ENCODE measurements at places on chromosomes 5 and 9.

- peak; percentile 26 for DNase-seq
Observed at GRCh38 chr5:56900858-56901578, 8.4 kb upstream of the SETD9 start.

DNA sequence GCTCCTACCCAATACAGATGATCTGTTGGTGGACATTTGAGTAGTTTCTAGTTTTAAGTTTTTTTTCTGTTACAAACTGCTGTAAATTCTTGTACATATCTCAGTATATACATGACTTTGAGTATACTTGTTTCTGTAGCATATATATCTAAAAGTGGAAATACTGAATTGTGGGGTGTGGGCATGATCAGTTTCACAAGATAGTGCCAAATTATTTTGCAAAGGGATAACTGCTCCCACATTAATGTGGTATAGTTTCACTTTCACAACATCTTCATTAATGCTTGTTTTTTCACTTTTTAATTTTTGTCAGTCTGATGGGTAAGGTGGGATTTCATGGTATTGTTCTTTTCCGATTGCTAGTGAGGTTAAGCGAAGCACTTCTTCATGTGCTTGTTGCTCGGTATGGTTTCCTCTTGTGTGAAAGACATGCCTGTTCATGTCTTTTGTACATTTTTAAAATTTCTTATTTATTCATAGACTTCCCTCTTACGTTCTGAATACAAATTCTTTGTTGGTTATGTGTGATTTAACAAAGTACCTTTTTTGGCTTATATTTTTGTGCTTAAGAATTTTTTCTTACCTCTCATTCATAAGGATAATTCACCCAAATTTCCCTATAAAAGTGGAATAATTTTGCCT lies 103.5 kb downstream of the CDC42SE2 start:
- no peak for DNase-seq

GRCh38 chr9:126401107-126401506 lies 74.5 kb downstream of the MVB12B start:
- no peak for DNase-seq

- peak; percentile 43 for DNase-seq
Observed at GRCh38 chr9:2016408-2017330, 1.5 kb downstream of the SMARCA2 start.

DNA sequence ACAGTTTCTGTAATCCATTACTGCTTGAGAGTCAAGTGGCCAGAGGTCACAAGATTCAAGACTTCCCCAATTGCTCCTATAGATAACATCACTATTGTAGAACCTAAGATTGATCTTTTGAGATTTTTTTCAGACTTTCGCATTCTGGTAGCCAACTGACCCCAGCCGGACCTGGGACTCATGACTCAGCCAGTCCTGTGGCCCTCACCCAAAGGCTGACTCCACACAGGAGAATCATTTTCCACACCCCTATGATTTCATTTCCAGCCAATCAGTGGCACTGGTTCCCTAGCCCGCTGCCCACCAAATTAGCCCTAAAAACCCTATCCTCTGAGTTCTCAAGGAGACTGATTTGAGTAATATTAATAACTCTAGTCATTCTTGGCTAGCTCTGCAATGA lies 36.2 kb downstream of the TARS1 start:
- no peak for DNase-seq

DNA sequence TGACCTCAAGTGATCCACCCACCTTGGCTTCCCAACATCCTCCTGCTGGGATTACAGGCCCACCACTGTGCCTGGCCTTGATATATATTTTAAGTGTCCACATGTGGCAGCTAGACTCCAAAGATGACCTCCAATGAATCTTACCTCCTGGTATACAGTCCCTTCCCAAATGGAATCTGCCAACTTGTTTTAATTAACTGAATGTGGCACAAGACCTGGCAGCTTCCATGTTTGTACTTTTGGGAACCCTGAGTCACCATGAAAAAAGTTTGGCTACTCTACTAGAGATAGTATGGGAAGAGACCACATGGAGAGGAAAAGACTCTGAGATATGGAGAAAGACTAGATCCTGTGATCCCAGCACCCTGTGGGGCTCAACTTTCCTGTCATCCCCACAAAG lies 42.5 kb downstream of the CCL28 start:
- DNase-seq, result no peak

DNA sequence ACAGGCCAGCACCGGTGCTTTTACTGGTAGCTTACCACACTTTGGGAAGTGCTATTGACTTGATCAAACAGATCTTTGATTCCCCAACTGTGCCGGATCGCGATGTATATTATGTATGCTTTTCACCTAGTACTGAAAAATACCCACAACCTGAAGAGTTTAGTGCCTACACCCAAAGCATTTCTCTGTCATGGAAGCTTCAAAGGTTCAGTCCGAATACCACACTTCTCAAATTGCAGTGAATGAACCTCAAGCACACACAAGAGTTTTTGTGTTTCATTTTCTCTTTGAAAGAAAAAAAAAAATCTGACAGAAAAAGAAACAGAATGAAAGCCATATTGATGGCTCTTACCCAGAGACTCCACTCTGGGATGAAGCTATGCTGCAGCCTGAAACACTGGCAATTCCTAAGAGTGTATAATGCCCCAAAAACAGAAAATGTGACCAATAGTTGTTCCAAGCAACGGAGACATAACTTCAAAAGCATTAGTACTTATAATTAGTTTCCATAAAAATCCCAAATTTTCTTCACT lies 100.9 kb downstream of the EBF1 start:
- no peak for DNase-seq

DNA sequence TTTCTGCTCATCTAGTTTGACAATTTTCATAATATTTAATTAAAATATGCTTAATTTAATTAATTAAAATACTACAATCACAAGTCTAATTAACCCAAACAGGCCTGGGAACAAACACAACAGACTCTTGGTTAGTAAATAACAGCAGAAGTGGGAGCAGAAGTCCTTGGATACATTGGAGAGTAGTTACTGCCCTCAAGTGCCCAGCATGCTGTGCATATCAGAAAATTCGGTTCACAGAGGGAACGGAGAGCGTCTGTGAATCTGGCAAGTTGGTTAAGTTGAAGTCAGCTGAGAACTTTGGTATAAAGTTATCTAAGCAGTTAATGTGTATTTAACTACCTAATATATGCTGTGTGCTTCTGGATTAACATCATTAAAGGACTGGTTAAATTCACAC lies 87.0 kb upstream of the ATG10 start:
- DNase-seq, result no peak

DNA sequence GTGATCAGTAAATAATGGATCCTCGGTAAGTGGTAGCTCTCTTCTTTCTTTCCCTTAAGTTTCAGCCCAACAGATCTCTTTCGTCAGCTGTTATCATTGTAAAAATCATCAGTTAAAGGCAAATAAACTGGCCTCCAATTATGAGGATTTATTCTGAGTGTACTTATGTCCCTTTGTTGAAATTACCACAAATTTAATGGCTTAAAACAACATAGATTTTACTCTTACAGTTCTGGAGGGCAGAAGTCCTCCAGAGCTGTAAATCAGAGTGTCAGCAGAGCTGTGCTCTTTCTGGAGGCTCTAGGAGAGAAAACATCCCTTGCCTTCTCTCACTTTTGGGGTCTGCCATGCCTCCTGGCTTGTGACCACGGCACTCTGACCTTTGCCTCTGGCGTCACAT lies 104.6 kb downstream of the INSYN2B start:
- DNase-seq, result no peak

DNA sequence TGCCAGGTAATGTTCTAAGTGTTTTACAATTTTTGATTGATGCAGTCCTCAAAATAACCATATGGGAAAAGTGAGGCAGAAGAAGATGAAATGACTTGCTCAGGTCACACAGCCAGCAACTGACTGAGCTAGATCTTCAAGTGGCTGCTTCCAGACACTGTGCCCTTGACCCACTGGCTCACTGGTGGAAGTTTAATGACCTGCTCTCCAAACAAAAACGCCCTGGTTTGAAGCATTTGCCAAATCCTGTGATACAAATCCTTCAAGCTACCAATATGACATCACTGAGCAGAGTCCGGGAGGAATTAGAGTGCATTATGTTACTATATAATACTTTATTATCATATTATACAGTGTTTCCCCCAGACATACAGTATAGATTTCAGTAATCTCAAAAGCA lies 459.4 kb downstream of the GADD45G start:
- DNase-seq, result no peak

DNA sequence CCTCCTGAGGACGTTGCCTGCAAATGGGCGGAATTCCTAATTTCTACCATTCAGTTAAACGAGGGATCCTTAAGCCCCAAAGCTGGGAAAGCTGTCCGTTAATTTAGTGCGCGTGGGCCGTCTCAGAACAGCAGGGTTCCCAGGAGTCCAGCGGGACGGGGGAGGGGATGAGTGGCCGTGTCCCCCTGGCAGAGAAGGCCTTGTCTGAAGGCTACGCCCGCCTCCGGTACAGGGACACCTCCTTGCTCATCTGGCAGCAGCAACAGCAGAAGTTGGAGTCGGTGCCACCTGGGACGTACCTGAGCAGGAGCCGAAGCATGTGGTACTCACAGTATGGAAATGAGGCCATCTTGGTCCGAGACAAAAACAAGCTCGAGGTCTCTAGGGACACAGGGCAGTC lies 1.3 kb downstream of the BRD3OS start:
- no peak for DNase-seq

- no peak for DNase-seq
Observed at GRCh38 chr5:51172903-51173626, 210.2 kb upstream of the ISL1 start.

GRCh38 chr5:104815212-104815611 lies 1252.6 kb upstream of the NUDT12 start:
- DNase-seq, result no peak

DNA sequence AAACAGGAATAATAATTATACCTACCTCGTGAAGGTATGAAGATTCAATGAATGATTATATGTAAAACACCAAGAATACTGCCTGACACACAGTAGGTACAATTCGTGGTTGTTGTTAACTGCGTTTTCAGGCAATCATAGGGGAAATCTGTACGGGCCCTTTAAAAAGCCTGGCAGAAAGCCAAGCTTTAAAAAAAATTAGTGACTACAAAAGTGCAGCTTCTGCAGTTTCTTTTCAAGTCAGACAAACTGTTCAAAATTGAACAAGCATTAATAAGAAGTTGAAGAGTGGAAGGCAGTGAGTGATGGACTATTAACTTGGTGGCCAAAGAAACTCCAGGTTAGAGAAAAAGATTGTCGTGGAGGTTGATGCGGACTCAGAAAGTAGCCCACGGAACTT lies 85.9 kb upstream of the TRIO start:
- DNase-seq, result no peak

- DNase-seq, result no peak
Observed at GRCh38 chr5:142654578-142655058, 31.3 kb downstream of the FGF1 start.

DNA sequence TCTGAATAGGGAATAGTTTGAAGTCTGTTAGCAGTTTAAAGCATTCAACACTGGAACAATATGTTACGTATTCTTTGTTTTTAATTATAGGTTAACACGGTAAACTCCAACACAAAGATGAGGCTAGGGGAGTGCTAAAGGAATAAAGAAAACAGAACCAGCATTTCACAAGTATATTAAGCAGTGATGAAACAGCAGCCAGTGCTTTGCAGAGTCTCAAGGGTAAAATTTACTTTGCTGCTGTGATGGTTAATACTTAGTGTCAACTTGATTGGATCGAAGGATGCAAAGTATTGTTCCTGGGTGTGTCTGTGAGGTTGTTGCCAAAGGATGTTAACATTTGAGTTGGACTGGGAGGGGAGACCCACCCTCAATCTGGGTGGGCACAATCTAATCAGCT lies 30.0 kb upstream of the GSN start:
- DNase-seq, result no peak

All from HFF-Myc (cell line).